ENCODE measurements at places on chromosomes 6 and 20.

DNA sequence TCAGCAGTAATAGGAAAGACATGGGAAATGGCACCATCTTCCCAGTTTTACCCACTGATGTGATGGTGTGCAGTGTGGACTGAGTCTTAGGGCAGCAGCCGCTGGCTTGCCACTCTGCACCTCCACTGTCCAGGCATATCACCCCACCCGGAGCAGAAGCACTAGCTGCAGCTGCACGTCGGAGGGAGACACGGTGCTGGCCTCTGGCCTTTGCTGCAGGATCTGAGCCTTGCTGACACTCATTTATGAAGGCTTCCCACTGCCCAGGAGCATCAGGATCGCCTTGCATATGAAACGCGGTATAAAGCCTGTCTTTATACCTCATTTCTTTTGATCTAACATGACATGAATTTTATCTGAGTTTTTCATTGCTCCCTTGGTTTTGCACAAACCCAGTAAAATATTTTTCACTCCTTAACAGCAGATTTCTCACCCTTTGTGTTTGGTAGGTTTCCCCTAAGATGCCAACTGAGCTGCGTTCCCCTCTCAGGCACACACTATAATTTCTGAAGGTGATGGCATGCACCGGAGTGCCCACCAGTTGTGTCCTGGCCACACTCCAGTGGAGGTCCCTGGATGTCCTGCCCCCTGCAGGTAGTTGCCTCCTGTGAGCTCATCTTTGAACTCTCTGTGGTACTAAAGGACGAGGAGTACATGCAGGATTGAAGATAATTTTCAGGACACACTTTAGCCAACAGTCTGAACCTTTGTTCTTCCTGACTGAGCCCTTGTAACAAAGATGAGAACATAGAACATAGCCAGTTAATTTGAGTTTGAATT is 9.0 kb upstream of the EXOC2 start:
- no peak for DNase-seq

- peak; percentile 65 for DNase-seq
These were observed 58.5 kb downstream of the PREX1 start for GRCh38 chr20:48769069-48769983.

GRCh38 chr6:88548891-88549505 is 382.9 kb upstream of the CNR1 start:
- no peak for DNase-seq

DNA sequence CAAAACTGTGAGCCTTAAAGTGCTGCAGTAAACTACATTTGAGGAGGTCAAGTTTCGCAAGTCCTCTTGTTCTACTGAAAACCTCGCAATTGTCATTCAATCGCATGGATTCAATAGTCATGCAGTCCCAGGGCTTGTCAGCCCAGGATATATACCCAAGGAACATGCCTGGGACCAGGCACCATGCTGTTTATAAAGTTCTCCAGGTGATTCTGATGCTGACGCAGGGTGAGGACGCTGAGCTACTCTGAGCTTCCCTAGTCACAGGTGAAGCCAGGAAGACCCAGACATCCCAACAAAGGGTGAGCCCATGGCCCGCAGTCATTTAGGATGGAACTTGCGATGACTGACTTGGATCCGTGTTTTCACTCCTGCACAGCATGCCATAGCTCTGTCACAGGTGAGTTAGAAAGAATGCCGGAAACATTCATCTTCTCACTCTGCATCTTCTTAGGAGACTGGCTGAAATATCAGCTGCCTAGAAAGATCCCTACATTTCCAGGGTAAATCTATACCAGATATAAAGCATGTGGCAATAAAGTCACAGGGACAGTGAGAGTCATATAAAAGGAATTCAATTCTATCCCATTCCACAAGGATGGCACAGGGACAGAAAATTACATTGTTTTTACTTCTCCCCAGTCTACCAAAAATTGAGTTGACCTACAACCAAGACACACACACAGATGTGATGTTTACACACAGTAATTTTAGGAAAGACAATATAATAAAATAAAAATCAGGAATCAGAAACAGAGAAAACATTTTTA is 27.0 kb upstream of the SSTR4 start:
- DNase-seq, result no peak

GRCh38 chr20:39825950-39826349 is 863.1 kb downstream of the MAFB start:
- DNase-seq, result no peak

DNA sequence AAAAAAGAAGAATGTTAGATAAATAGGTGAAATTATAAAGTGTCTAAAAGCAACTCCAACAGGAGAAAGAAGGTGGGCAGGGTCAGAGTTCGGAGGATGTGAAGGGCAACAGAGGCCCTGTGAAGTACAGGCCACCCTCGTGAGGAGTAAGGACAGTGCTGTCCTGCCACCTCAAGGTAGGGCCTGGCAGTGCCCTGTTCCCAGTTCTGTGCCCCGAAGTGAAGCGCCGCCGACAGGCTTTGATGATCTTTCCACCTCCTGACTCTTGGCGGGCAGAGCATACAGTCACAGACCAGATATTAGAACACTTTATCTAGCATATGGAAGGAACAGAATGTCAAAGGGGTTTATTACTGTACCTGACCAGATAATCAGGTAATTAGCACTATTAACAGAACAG is 75.8 kb downstream of the GJA10 start:
- no peak for DNase-seq

GRCh38 chr6:15538766-15539495 is 123.9 kb downstream of the DTNBP1 start:
- DNase-seq, result no peak

GRCh38 chr6:132199343-132199742 is 201.9 kb downstream of the MOXD1 start:
- DNase-seq, result no peak

GRCh38 chr6:2502096-2502997 is 248.4 kb downstream of the MYLK4 start:
- DNase-seq, result no peak

GRCh38 chr20:51050531-51051075 is 27.7 kb upstream of the KCNG1 start:
- no peak for DNase-seq

- DNase-seq, result no peak
These were observed 2.9 kb upstream of the SPINT3 start for GRCh38 chr20:45518282-45518681.

DNA sequence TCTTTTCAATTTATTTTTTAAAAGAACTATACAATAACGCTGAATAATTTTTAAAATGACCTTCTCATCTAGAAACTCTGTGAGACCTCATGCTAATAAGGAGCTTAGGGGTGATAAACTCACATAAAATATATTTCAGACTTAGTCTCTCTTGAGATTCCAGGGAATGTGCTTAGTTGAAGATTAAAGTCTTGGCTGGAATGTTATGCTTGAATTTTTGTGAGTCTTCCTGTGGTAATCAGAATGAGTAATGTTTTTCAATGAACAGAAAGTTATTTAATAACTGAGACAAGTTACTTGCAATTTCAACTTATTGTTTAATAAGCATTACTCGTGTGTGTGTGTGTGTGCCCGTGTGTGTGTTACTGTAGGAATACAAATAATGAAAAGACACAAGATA is 379.9 kb upstream of the EPHA7 start:
- no peak for DNase-seq

- no peak for DNase-seq
These were observed 104.7 kb upstream of the RREB1 start for GRCh38 chr6:7003041-7003440.

DNA sequence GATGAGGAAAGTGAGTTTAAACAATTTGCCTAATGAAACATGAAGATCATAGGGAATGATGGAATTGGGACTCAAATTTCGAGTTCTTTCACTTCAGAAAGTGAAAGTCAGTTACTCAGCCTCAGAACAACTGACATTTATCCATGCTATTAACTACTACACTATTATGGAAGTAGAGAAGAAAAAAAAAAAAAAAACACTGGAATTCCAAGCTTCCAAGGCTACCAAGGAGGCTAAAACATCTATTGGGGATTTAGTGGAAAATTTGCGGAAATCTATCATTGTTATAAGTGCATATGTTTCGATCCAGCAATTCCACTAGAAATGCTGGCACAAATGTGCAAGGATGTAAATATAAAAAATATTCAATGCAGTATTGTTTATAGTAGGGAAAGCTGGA is 70.4 kb downstream of the TSHZ2 start:
- no peak for DNase-seq

DNA sequence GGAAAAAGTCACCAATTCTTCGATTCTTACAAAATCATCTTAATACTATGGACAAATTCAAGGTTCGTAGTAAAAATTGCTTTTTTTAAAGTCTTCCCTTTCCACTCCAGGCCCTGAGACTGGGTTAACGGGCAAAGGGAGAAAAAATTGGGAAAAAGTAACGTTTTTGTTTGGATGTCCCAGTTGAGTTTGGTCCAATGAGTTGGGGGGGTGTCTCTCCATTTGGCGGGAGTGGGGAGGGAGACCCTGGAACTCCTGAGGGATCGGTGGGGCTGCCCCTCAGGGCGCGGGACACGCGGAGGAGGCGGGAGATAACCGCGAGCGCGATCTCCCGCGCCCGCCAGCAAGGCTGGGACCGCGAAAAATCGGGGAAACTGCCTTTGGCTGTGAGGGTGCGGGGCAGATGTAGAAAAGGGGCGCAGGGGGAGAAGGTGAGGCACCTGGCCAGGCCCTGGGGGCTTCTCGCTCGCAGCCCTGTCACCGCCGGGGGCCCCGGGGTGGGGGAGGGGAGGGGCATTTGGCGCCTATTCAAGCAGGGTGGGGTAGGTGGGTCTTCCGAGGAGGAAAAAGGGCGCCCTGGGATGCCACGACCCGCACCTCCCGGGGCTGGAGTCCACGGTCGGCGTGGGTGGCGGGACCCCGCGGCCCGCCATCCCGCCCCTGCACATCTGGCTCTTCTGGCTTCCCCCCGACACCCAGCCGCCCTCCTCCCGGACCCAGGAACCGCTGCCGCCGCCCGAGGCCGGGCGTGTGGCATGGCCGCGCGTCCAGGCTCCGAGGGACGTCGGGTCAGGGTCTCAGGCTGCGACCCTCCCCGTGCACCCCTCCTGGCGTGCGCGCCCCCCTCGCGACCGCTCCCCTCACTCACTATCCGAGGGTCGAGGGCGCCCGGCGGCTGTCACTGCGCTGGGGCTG is 595 bp downstream of the FBXO5 start:
- no peak for DNase-seq

GRCh38 chr6:144008120-144008811 is at the start of gene PLAGL1:
Gene PLAGL1 (minus strand): TSS chr6:144008259. CDS start chr6:143948136, 60,123 bp downstream.
- no peak for DNase-seq

DNA sequence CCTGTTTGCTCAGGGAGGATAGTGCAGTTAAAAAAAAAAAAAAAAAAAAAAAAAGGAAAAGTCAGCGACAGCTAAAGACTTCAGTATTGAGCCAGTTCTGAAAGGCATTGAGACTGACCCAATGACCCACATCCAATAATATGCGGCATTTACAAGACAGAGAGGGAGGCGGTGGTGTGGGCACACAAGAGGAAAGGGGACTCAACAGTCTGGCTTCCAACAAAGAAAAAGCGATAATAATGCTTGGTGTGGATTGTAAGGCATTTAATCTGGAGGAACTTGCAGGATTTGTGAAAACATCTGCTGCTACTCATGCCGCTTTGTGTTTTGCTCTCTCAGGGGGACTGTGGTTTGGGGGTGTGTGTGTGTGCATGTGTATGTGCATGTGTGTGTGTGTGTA is 784.3 kb upstream of the CHD6 start:
- no peak for DNase-seq

DNA sequence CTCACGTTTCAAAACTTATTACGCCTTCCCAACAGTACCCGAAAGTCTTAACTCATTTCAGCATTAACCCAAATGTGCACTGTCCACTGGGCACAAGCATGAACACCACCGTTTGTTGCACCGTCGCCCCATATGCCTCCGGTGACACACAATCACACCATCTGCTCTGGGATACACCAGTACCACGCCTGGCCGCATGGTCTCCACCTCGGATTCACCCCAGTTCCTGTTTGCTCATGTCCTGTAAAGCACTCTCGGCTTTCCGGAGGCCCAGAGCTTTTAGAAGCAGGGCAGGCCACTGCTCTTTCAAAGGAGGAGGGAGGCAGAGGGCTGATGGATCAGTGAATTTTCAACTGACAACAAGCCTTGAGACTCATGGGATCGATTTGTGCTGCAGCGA is 1570.0 kb upstream of the DEFB115 start:
- DNase-seq, result no peak

DNA sequence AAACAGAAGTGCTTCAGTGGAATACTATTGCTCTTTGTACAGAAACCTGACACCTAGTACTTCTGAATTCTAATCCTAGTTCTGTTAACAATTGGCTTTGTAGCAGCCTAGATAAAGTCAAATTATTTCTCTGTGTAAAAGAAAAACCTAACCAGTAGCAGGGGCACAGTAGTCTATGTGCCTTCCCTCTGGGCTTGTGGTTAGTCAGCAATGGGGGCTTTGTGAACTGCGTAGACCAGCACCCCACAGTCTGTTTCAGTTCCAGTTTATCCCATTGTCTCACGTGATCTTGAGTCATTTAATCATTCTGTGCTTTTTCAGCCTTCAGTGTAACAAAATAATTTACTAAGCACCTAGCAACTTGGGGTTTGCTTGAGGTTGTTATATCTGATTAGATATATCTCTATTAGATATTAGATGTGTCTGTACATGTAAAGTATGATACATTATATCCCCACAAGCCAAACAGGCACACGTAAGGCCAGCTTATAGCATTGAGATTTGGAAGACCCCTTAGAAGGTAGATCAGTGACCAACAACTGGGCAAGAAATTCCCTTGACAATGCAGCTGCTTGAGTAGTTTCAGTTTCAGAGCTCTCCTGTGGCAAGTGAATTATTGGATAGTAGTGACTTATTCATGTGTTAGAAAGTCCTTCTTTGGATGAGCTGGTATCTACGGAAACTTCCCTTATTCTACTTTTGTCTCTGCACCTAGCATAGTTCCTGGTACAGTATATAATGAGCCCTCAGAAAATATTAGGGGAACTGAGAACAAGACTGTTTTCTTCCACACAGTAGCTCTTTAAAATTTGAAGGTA is 27.9 kb upstream of the CCR6 start:
- DNase-seq, result no peak

DNA sequence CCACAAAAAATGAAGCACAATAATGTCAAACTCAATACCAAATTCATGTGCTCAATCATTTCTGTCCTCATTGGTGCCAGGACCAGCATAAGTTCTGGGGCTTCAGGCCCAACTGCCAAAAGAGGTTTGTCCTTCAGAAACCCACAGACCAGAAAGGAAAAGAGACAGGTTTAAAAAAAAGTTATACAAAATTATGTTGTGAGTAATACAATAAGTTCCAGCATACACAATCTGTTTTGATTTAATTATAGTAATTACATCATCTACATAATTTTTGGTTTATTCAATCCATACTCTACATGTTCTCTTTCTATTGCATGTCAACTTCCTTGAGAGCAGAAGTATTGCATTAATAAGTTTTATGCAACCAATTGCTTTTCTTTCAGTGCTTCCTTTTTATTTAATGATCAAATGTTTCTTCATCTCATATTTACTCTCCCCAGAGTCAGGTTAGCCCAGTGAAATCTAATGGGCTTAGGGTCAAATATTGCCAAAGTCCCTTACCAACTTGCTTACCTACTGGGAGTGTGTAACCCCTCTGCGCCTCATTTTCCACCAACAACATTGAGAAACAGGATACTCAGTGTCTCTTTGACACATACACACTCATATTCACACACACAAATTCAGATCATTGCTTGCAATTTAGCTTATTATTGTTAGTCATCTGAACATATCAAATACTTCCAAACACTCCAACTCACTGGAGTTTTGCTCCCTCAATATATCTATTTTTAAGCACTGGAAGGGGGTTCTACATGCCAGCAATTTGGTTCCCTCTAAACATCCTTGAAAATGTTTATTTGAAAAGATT is 424.4 kb upstream of the MARCKS start:
- DNase-seq, result no peak
